ENCODE measurements at places on chromosomes 5 and 9. TPM values are rescaled to one million over a fixed set of nuclear protein-coding genes. Genes with fewer than 3 reads are reported as not detected.

IL3 gene
- not detected for total RNA-seq

TSLP gene
- total RNA-seq = 0.88 TPM

TAF11L9 gene
- not detected for total RNA-seq

FLT4 gene
- not detected for total RNA-seq

ZNF879 gene
- 6.2 TPM for total RNA-seq

GABBR2 gene
- 0.88 TPM for total RNA-seq

DNA sequence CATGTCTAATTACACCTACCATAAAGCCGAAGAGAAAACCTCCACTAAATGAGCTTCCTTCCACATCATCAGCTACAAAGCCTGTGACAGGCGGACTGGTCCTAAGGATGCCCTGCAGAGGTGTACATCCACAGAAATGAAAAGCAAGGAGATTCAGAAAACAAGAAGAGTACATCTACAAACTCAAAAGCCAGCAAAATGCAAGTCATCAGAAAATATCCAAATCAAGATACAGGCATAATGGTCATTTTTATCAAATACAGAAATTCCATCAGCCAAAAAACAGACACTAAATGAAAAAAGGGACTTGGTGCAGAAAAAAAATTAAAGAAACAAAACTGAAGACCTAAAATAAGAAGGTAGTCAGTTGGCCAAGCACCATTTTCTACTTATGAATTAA lies 79.7 kb downstream of the FRMD3 start:
- DNase-seq = no peak
